PC-3 (cell line): ENCODE measurements at places on chromosomes 3 and 15.

- no peak for DNase-seq
Measured at GRCh38 chr15:64503640-64504039, 43.3 kb downstream of the ZNF609 start.

DNA sequence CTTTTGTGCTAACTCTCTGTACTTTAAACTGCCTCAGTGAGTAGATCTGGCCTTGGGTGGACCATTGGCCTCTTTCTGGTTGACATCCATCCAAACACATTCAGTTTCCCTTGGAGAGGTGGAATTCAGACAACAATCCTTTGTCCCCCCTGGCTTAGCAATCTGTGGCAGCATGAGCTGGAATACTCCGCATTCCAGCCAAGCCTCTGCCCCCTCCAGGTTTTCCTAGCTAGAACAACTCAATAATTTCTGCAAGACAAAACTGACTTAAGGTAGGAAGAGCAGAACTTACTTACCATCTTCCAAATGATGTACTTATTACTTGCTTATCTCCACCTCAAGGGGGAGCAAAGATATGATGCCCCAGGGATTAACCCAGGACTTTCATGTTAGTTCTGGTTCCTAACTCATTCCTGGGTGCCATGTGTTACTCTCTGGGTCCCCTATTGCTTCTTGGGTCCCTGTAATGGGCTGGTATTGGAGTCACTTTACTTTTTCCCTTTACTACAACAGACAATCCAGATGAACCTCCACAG, 21.8 kb upstream of the IL16 start:
- DNase-seq, result no peak

GRCh38 chr3:243356-243725, 46.8 kb downstream of the CHL1 start:
- peak; percentile 31 for DNase-seq

- DNase-seq, result no peak
Measured at GRCh38 chr15:97009031-97009431, 678.5 kb downstream of the NR2F2 start.

DNA sequence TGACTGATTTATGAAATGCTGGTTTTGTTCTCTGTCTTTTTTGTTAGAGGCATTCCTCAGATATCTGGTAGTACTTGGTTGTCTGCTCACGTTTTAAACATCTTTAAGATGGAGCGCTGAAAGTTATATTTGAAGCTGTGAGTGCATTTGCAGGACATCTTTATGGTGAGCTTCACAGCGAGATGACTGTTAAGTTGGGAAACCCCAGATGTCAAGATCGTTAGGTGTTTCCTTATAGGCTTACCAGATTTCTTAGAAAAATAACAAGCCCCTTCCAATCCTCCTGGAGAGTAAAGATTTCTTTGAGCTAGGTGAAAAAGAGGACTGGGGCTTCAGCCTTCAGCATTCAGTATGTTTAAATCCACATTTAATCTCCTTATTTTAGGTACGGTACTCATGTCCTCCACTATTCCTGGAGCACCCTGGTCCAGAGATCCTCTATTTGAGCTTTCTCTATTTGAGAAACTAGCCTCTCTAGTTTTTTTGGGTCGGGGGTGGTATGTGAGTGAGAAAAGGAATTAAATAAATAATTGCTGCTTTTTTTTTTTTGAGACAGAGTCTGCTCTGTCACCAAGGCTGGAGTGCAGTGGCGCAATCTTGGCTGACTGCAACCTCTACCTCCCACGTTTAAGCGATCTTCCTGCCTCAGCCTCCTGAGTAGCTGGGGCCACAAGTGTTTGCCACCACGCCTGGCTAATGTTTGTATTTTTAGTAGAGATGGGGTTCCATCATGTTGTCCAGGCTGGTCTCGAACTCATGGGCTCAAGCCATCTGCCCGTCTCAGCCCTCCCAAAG, 72.3 kb downstream of the ZNF609 start:
- DNase-seq, result no peak

- DNase-seq, result no peak
Measured at GRCh38 chr3:38644016-38644661, 5.3 kb downstream of the SCN5A start.

DNA sequence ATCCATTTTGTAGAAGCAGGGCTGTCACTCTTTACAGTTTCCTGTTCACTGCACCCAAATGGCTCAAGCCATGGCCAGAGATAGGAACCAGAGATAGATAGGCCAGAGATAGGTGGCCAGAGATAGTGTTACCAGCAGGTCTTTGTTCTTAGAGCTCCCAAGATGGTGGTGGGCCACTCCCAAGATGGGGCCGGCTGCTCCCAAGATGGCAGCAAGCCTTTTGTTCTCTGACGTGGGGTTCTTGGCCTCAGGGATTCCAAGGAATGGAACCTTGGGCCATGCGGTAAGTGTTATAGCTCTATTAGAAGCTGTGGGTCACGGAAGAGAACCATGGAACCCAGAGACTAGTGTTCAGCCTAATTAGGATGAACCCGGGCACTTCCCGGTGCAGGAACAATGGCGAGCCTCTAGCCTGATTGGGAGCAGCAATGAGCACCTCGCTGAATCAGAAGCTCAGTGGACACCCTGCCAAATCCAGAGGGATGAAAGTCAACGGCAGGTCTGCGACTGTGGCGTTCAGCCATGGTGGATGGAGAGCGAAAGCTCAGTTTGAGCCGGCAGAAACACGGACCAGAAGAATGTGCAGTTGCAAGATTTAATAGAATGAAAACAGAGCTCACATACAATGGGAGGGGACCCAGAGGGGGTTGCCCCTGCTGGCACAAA, 45.0 kb upstream of the CD96 start:
- no peak for DNase-seq

DNA sequence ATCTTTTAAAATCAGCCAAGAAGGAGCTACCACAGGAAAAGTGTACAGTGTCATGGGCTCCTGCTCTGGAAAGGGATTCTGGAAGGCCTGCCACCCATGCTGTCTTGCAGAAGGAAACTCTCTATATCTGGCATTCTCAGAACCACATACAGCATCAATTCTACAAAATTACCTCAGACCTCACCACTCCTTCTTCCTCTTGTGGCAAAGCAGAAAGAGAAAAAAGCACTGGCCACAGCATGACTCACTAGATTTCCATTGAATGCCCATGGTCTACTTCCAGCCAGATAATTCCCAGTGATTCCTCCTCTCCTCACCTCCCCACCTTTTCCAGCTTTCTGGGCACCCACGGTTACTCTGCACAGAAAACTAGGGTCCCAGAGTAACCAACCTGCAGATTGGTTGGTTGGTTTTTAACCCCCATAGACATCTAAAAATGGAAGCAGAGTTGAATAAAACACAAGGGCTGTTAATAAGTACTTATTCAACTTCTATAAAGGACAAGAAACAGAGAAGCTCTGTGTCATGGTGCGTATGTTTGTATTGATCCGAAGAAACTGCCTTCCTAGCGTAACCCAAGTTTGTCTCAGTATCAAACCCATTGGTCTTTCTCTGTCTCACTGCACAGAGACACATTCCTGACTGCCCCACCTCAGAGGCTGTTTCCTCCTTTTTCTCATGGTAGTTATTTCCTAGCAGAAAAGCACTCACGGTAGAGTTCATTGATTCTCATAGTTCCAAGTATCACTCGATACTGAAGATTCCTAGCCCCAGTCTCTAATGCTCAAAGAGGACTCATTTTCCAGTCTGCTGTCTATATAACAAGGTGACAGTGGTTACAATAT, 67.7 kb downstream of the LDHAL6B start:
- DNase-seq, result peak; percentile 64

DNA sequence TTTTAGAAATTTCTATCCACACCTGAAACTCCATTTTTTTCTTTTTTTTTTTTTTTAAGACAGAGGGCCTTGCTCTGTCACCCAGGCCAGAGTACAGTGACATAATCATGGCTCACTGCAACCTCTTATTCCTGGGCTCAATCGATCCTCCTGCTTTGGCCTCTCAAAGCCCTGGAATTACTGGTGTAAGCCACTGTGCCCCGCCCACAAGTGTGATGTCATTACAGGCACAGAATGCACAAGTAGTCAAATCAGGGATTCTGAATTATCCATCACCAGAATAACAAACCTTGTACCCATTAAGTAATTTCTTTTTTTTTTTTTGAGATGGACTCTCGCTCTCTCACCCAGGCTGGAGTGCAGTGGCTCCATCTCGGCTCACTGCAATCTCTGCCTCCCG, 1.9 kb downstream of the UQCRC1 start:
- DNase-seq, result no peak

DNA sequence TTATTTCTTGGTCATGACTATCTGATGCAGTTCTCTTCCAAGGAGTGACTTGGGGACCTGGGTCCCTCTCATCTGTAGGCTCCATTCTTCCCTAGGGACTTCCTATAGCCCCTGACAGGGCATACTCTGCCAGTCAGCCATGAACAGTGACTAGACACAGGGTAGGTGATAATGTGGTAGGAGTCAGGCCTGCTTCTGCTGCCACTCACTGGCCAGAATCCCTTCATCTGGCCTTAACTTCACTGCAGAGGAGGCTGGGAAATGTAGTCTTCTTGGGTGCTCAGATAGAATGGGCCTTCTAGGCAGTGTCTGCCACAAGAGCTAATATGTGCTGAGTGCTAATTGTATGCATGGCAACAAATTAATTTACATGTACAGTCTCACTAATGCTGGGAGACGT, 84.5 kb downstream of the CACNA2D3 start:
- no peak for DNase-seq

DNA sequence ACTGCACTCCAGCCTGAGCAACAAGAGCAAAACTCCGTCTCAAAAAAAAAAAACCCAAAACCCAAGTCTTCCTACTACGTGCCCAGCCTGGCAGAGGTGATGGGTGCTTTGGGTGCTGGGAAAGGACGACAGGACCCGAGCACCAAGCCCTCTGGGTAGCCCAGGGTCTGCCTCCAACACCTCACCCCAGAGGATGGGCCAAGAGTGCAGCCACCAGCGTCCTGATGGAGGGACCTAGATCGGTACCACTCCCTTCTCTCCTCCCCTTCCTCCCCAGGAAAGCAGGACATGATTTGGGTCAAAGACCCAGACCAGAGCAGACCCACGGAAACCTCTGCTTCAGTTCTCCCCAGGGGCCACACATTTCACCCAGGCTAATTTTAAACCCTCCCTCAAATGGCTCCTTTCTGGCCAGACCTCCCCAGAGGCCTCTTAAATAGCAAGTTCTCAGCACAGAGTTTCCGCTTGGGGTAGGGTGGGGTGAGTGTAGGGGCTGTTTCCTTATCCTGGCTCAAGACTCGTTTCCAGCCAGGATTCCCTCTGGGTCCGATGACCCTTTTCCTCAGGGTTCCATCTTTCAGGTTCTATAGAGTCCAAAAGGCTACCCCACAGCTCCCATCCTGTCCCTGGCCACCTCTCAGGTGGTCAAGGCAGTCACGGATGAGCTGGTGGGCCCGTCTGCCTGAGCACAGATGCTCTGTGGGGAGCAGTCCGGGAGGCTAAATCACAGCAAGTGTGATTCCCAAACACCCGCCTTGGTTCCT, 20.5 kb downstream of the RBPMS2 start:
- no peak for DNase-seq

- DNase-seq, result no peak
Measured at GRCh38 chr15:67805008-67805665, 20.2 kb upstream of the SKOR1 start.
